ENCODE measurements at places on chromosomes 6 and 20. TPM values are rescaled to one million over a fixed set of nuclear protein-coding genes. Genes with fewer than 3 reads are reported as not detected.

The ADGRF5 gene
- not detected for total RNA-seq

The CLPSL2 gene
- not detected for total RNA-seq

The BFSP1 gene
- 0.64 TPM for total RNA-seq

- peaks cover 3% of the 10 kb centered on the region for H3K4me1 ChIP-seq
- H3K36me3 ChIP-seq = peaks cover 61% of the 10 kb centered on the region
- DNase-seq = no peak
Observed at GRCh38 chr6:145673504-145673903, 61.8 kb downstream of the EPM2A start.

GRCh38 chr6:140500849-140501248, 1126.4 kb upstream of the CITED2 start:
- no peak overlapping the region for H3K27ac ChIP-seq
- H3K4me3 ChIP-seq = no peak overlapping the region
- H3K4me1 ChIP-seq = no peaks in the 10 kb centered on the region
- no peaks in the 10 kb centered on the region for H3K36me3 ChIP-seq
- no peak for DNase-seq

DNA sequence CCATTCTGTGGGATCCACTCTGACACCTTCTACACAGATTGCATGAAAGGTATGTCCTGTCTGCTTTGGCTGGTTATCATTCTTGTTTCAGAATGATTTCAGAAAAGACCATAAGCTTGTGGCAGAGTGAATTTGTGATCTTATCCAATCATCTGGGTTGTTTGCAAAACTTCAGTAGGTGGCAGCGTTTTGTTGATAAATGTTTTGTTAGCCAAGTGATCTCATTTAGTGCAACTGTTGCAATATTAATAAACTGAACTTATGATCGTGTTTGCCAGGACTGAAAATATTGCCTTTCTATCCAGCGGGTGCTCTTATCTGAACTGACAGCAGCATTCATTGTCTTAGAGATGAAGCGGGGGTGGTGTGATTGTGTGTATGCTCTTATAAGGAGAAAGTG, 613.2 kb upstream of the NOX3 start:
- H3K36me3 ChIP-seq = no peaks in the 10 kb centered on the region
- H3K27ac ChIP-seq = no peak overlapping the region
- no peak overlapping the region for H3K4me3 ChIP-seq
- no peaks in the 10 kb centered on the region for H3K27me3 ChIP-seq

DNA sequence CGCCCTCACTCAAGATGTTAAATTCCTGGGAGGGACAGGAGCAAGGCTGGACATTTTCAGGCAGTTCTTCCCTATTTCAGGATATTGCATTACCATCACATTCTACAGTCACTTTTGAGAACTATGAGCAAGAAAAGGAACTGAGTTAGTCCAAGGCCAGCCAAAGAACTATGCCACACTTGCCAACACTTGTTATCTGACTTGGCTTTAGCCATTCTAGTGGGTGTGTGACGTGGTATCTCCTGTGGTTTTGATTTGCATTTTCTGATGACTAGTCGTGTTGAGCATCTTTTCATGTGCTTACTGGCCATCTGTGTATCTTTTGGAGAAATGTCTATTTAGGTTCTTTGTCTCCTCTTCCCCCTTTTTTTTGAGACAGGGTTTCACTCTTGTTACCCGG, 12.0 kb downstream of the XRN2 start:
- H3K27me3 ChIP-seq = no peaks in the 10 kb centered on the region
- peaks cover 50% of the 10 kb centered on the region for H3K36me3 ChIP-seq
- H3K4me1 ChIP-seq = peaks cover 68% of the 10 kb centered on the region
- no peak overlapping the region for H3K27ac ChIP-seq
